Globus pallidus (tissue), 1 donor: ENCODE measurements at places on chromosomes 5 and 9.
A peak's percentile ranks its signal among the peaks of the same experiment; 100 is the strongest.

- DNase-seq: no peak
These were observed 801 bp upstream of the PRSS3 start for GRCh38 chr9:33794560-33794959.

- no peak for DNase-seq
These were observed 26.2 kb upstream of the SMU1 start for GRCh38 chr9:33102551-33103210.

DNA sequence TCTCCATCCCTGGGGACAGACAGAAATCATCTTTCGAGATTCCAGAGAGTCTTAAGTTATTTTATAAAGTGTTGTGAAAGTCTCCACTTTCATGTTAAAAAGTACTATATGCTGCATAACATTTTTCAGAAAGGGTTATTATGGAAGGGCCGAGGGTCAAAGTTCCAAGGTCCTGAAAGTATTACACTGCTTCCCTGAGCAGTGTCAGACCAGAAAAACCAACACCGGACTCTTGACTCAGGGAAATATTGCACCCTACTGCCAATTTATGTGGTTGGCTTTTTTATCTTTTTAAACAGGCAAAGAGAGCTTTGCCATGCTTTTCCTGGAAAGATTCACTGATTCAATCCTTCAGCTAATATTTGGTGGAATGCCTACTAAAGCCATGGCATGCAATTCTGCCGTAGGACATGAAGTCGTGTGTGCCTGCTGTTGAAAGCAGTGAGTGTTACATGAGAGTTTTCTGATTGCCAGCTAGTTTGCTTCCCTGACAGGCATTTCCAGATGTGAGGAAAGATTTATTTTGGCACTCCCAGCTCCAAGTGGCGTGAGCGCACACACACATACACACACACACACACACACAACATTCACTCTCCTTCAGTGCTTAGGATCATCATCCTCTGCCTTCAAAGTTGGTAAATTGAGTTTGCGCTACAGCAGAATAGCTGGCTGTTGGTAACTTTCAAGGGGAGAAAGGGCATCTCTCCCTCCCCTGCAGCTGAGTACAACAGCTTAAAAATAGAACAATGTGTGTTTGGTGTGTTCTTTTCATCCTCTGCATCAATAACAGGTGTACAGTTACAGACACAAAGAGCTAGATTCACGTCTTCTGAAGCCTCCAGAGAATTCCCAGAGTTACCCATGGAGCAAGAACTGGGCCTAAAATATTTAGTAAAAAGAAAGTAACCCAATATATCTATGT is 45.6 kb downstream of the SLC1A3 start:
- DNase-seq: no peak

DNA sequence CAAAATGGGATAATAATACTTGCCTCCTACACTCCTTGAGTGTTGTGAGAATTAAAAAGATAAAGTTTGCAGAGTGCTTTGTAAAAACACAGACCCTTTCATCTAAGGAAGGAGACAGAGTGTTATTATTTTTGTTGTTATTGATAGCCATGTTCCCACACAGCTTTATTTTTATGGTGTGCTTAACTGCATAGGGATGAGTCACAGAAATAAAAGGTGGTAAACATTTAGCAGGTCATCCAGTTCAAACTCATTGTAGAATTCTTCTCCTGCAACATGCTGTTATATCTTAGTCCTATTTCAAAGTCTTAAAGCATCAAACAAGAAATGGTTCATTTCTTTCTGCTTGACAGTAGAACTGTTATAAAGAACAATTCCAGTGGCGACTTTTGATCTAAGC is 367.5 kb upstream of the ACTBL2 start:
- DNase-seq: no peak

DNA sequence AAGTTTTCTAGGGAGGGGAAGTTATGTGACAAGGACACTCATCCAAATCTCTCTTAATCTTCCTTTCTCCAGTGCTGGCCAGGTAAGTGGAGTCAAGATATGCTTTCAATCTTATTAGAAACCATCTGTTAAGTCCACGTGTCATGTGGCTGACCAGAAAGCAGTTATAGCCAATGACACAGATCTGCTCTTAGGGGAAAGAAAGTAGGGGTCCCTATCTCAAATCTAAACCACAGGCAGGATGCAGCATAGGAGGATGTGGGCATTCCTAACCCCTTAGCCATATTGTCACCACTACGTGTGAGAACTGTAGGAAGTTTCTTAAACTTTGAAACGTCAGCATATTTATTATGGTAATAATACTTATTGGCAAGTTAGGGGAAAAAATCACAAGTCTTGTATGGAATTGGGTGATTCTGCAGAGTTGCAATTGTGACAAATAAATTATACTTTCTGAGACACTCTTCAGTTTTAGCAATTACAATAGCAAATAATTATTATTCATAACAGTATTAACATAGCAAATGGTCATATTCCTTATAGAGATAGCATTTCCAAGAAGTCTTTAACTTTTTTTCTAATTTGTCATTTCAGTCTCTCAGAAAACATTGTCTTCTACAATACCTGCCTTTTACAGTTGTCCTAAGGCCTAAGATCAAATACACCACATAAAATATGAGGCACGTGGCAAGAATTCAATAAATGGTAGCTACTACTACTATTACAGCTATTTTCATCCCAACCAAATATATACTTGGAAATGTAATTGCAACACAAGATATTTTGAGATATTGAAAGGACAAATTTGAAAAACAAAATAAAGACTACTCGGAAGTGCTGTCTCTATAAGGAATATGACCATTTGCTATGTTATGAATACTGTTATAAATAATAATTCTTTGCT is 236.9 kb downstream of the PDE4D start:
- DNase-seq: no peak

DNA sequence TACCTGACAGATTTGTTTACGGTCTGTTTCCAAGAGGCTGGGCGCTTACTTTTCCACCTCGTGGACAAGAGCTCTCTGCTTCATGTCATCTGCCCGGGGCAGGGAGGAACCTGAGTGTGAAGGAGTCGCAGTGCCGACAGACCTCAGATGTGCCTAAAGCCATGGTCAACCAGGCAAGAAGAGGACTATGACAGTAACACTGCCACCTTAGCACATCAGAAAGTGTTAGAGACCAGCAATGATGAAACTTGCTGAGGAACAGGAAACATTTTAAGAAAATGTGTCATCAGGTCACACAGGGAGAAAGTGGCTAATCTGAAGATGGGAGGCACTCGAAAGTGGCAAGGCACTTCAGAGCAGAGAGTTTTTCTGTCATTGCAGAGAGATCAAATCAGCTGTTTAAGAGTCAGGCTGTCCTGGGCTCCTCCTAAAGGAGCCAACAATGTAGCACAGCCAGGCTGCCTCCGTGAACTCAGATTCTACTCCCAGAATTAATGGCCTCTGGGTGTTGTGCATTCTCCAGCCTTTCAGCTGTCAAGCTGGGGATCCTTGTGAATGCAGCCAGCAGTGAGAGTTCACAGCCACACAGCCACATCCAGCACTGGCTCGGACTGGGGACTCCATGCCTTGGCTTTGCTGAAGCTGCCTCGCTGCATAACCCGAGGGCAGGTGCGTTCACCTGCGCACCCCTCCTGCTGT is 94.6 kb downstream of the RAPGEF1 start:
- no peak for DNase-seq

DNA sequence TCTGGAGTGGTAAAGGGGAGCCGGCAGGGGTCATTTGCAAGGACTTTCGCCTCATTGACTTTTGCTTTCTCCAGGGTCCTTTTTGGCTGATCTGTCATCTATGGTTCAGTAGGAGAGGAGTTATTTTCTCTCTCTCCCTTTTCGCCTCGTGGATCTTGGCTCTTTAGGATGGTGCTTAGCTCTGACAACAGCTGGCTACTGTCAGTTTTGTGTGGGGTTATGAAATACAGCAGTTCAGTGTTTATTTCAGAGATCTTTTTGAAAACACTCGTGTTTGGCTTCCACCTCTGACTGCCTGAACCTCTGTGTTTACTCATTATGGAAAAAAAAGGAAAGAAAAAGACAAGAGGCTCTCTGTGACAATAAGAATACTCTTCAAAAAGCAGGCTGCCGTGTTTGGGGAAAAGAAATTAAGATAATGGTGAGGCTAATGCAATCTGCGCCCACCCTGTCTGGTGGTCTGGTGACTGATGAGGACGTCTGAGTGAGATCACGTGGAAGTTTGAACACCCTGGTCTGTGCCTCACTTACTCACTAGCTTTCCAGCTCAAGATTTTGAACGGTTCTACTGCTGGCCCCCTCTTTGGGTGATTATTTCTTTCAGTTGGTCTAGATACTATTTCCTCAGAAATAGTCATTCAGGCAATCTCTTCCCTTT is 567.7 kb downstream of the CAAP1 start:
- DNase-seq: no peak

- DNase-seq: no peak
These were observed 102.4 kb downstream of the PCSK1 start for GRCh38 chr5:96330530-96331140.

- DNase-seq: no peak
These were observed 430.4 kb downstream of the CAAP1 start for GRCh38 chr9:26462213-26462612.

GRCh38 chr5:58411372-58411771 is 48.5 kb downstream of the PLK2 start:
- DNase-seq: no peak

DNA sequence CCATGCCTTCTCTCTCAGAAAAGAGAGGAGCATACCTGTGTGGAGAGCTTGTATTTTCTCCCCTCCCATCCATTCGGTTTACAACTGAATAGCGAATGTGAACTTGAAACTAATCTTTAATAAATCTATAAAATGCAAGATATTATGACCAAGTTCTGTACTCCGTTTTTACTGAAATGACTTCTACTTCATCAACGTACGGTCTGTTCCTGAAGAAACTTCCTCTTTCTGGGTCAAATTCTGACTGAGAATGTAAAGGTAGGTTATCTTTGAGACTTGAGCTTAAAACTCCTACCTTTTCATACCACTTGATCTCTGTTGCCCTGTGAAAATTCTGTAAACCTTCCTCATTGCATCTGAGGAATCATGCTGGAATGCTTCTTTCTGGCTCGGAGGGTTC is 4.2 kb upstream of the CTNNAL1 start:
- DNase-seq: no peak

DNA sequence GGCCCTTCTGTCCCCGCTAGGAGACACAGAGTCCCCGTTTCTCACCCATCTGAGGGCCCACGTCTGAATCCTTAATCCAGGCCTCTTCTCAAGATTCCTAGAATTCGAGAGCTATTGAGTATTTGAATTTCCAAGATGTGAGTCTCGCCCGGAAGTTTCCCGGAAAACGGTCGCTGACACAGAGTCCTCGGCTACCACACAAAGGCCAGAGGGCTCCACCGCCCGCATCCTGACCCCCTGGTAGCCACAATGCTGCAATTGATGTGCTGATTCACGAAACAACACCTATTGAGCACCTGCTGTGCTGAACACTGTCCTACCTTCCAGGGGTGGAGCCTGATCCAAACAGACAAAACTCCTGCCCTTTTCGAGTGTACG is 670 bp upstream of the FBP1 start:
- DNase-seq: no peak

DNA sequence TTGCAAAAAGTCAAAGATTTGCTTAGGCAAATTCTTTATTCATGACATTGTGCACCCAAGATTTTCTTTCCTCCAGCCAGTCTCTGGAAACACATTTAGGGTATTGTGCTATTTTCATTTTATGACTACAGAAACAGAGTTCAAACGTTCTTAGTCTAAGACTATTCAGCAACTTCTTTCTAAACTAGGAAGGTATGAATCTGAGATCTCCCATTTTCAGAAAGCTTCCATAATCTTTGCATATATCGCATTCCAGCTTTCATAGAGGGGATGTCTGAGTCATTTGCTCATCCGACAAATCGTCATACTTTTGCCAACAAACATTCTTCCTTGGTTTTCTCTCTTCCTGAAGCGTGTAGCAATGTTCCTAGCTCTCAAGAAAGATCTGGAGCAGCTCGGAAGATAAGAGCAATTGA is 1.6 kb upstream of the PAPPA start:
- DNase-seq: no peak

DNA sequence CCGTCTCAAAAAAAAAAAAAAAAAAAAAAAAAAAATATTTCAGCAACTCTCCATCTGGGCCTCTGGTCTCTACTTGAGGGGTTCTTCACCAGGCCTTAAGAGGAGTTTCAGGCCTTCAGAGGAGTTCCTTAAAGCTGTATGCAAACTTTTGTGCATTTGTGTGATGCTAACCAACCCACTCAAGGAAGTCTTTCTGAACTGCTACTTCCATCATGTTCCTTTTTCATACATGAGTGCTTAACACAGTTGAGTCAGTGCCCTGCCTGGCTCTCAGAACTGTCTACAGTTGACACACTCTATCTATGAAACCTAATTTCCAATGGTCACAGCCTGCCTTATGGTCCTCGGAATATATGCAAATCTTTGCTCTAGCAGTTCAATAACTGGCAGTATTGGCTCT is 146.5 kb downstream of the MEF2C start:
- no peak for DNase-seq

GRCh38 chr9:73243078-73243477 is 91.4 kb downstream of the ANXA1 start:
- no peak for DNase-seq

- peak; percentile 22 for DNase-seq
These were observed 14.0 kb upstream of the LOX start for GRCh38 chr5:122091936-122092600.

DNA sequence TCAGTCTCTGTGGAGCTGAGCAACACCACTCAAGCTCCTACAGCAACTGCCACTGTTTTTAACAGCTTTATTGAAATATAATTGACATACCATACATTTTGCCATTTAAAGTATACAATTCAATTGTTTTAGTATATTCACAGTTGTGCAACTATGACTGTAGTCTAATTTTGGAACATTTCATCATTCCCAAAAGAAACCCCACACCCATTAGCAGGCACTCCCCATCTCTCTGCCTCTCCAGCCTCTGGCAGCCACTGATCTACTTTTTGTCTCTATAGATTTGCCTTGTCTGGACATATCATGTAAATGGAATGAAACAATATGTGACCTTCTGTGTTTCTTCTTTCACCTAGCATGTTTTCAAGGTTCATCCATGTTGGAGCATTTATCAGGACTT is 43.5 kb downstream of the RUSC2 start:
- no peak for DNase-seq

GRCh38 chr9:20906326-20906725 is 125.1 kb downstream of the HACD4 start:
- DNase-seq: no peak

- no peak for DNase-seq
These were observed 63.4 kb upstream of the PAPPA start for GRCh38 chr9:116090030-116090770.

DNA sequence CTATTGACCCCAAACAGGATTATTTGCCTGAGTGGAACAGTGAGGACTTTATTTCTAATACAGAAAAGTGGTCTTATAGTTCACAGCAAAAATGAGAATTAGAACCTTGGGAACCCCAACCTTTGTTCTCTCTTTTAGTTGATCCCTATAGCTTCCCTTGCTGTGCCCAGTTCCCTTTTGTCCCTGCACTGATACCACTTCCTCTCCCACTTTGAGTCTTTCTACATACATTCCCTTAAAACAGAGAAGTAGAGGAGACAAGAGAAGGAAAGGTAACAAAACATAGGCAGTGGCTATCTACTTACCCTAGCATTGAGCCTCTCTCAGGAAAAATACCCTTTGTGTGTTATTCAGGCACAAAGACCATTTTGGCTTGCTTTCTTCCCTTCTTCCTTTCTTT is 246.4 kb downstream of the FAM114A2 start:
- DNase-seq: peak; percentile 46

GRCh38 chr5:64595031-64595855 is 89.4 kb downstream of the RGS7BP start:
- DNase-seq: no peak
